NCI-H1436 treated with DMSO at 0.1 percent for 48 hours (cell line): ENCODE measurements at places on chromosomes 2 and 18.

DNA sequence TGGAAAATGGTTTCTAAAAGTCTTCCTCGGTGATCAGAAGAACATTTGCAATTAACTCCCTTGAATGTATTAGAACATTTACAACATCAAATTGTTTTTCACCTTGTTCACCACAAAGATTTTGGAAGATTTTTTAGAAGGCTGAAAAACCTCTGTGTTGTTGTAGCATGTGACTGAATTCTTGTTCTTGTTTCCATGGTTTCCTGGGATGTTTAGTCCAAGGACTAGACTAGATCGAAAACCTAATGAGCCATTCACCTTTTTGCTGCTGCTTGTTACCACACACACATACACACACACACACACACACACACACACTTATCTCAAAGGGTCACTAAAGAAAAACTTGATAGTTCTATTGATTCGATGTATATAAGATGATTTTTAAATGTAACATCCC lies 380.0 kb downstream of the LRRTM4 start:
- no peak for DNase-seq

DNA sequence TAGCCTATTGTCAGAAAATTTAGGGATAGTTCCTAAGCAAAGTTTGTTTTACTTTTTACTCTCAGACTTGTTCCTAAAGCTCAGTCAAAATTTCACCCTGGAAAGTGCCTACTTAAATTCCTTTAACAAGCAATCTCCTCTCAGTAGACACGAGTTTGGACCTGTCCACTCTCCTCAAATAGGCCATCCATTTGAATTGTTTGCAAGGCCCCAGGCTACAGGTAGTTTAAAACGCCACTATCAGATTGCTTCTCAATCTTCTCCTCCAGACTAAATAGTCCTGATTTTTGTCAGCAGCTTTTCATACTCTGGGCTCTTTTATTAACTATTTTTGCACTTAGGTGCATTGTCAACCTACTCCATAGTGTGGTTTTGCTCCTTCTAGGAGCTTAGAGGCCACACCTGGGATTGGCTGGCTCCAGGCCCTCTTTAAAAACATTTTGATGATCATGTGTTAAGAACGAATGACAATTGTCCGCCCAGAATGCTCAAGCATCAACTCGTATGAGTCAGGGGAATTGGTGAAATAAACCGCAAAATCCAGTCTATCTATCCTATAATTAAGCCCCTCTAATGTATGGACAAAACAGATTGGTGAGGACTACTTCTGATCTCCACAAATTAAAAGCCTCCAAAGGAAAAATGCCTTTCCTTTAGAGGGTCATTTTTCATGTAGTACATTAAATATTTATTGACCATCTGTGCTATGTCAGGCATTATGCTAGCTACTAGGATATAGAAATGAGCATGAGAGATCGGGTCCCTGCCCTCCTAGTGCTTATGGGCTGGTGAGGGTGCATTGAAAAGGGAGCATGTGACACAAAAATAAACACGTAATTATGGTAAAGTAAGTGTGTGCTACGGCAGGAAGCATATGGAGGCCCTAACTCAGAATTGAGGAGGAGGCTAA lies 333.8 kb upstream of the TNP1 start:
- DNase-seq, result peak; percentile 25

GRCh38 chr2:215425021-215425782 lies 10.7 kb downstream of the FN1 start:
- DNase-seq, result no peak

DNA sequence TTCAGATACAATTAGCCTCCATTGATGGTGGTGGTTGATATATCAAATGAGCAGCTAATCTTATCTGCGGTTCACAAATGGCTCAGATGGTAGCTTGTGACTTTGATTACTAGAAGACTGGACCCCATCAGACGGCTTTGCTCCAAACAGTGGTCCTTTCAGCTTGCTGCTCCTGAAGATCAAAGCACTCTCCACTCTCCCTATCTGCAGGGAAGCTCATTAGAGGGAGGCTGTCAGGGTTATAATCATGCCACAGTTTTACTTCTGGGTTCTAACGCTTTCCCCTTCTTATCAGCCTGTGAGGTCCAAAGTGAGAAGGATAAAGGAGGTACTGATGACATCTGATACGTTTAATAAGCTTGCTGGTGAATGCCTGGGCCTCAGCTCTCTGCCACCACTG lies 247.1 kb upstream of the NT5C1B start:
- no peak for DNase-seq

DNA sequence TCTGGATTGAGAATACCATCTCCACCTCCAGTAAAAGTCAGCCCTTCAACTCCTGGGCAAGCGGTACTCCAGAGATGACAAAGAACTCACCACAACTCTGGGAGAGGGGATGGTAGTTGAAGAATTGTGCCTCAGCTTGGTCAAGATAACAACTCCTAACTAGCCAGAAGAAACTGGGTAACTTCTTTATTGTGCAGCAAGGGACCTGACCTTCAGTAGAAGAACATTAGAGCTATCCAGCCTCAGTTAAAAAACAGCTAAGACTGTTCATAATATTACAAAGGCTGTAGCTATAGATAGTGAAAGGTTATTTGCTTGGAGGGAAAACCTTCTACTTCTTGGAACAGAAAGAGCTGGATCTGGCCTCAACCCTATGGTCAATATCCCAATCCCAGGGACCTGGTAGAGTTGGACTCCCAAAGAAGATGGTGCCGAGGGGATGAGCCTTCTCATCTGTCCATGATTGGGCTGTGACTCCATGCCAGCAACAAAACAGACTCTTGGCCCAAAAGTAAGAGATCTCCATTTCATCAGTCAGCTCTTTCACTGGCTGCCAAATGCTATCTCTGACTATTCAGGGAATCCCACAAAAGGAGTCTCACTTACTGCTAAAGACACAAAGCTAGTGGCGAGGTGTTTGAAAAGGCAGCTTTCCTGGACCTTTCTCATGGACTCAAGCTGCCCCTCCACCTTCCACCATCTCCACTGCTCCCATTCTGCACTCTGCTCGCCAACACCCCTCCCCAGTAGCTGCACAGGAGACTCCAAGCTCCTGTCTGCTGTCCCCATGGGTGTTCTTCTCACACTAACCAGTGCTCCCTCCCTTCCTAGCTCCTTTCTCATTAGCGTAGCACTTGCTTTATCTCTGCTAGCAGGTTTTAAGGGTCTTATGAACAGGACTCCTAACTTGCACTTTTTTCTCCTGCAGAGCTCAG lies 145.8 kb downstream of the CAPN13 start:
- no peak for DNase-seq

GRCh38 chr2:218851286-218851685 lies 8.3 kb upstream of the WNT6 start:
- DNase-seq, result no peak

GRCh38 chr2:230505162-230505561 lies 89.2 kb downstream of the SP100 start:
- DNase-seq, result no peak

- no peak for DNase-seq
Measured at GRCh38 chr18:79555885-79556284, 123.7 kb upstream of the CTDP1 start.

DNA sequence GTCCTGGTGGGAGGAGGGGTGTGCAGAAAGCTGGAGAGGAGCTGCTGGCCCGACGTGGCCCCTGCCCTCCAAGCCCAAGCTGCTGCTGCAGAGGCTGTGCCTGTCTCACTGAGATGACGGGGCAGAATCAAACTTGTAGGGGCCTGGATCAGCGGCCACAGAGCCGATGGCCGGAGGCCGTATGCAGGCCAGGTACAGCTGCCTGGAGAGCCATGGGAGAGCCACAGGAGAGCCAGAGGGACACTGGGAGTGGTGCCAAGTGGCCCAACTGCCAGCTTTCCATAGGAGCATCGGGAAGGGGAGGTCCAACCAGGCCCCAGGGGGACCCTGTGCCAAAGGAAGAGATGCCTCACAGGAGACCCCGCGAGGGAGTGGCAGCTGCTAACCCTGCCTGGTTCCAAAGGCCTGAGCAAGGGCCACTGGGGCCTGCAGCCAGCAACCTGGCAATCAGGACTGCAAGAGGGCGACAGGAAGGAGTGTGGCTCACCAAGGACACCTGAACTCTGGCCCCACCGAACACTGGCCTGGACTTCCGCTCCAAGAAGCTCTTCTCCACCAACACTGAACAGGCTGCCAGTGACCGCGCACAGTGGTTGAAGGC lies 70.7 kb downstream of the HDAC4 start:
- DNase-seq, result no peak

GRCh38 chr18:68766433-68766832 lies 31.4 kb upstream of the CCDC102B start:
- no peak for DNase-seq
